Naive B cell (primary cell): ENCODE measurements at places on chromosomes 5 and 9.

DNA sequence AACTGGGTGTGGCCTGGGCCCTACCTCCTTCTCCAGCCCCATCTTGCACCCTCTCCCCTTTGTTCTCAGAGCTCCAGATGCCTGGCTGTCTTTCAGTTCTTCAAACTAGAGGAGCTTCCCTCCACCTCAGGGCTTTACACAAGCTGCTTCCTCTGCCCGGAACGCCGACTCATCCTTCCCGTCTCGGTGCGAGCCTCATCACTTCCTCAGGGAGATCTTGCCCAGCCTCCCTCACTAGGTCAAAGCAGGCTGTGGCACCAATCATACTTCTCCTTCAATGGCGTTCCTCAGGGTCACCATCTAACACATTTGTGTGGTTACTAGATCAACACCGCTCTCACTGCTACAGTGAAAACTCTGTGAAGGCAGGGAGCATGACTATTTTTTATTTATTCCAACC lies 56.2 kb upstream of the ZSWIM6 start:
- DNase-seq = peak; percentile 24
- H3K27ac ChIP-seq = peak overlapping the region; percentile 12
- peaks cover 32% of the 10 kb centered on the region for H3K4me1 ChIP-seq

DNA sequence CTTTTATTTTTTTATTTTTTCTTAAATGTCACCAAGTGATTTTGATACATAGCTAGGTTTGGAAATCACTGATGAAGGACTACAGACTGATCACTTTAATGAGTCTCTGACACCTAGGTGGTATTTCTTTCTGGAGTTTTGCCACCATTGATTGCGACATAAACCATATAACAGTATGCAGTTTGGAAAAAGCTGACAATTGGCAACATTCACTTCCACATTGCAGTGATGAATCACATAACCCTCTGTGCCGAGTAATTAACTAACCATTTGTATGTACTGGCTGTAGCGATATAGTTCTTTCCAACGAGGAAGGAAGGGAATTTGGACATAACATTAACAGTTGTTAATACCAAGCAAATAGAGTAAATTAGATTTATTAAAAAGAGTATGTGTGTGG lies 222.9 kb upstream of the EFNA5 start:
- H3K27ac ChIP-seq = no peak overlapping the region
- no peak for DNase-seq
- no peaks in the 10 kb centered on the region for H3K4me1 ChIP-seq
- H3K4me3 ChIP-seq = no peak overlapping the region
- H3K27me3 ChIP-seq = no peaks in the 10 kb centered on the region

DNA sequence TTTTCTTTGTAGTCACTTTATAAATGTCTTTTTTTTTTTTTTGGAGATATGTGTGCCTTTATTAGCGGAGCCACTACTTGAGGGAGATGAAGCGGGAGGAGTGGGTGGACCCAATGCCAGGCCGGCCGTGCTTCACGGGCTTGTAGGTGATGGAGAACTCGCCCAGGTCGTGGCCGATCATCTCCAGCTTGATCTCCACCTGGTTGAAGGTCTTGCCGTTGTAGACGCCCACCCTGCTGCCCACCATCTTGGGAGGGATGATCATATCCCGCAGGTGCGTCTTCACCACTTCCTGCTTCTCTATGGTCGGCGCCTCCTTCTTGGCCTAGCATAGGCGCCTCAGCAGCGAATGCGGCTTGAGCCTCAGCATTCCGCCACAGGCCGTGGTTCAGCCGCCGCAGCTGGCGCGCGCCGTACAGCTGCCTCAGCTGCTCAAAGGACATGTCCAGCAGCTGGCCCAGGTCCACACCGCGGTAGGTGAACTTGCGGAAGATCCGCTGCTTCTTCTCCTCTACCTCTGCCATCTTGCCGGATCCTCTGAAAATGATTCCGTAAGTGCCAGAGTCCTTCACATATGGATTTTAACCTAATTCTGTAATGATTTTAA lies 1095.6 kb downstream of the MAT2B start:
- no peaks in the 10 kb centered on the region for H3K4me1 ChIP-seq
- H3K27ac ChIP-seq = no peak overlapping the region
- H3K4me3 ChIP-seq = no peak overlapping the region

GRCh38 chr5:68077349-68077894 lies 138.1 kb upstream of the PIK3R1 start:
- H3K27me3 ChIP-seq = no peaks in the 10 kb centered on the region
- H3K4me3 ChIP-seq = no peak overlapping the region
- no peak overlapping the region for H3K27ac ChIP-seq
- H3K36me3 ChIP-seq = no peaks in the 10 kb centered on the region
- no peaks in the 10 kb centered on the region for H3K4me1 ChIP-seq

- no peaks in the 10 kb centered on the region for H3K4me1 ChIP-seq
- H3K36me3 ChIP-seq = no peaks in the 10 kb centered on the region
- DNase-seq = no peak
- peaks cover 5% of the 10 kb centered on the region for H3K27me3 ChIP-seq
Measured at GRCh38 chr9:99745085-99745484, 76.6 kb upstream of the NR4A3 start.

GRCh38 chr5:152072091-152072490 lies 147.4 kb upstream of the GLRA1 start:
- no peak for DNase-seq
- peaks cover 7% of the 10 kb centered on the region for H3K36me3 ChIP-seq
- H3K4me1 ChIP-seq = no peaks in the 10 kb centered on the region
- peaks cover 18% of the 10 kb centered on the region for H3K27me3 ChIP-seq
- no peak overlapping the region for H3K27ac ChIP-seq
- H3K4me3 ChIP-seq = no peak overlapping the region

GRCh38 chr5:80184235-80185023 lies 71.4 kb downstream of the SERINC5 start:
- no peak overlapping the region for H3K4me3 ChIP-seq
- peaks cover 78% of the 10 kb centered on the region for H3K4me1 ChIP-seq
- H3K27ac ChIP-seq = peak overlapping the region; percentile 96
- peaks cover 12% of the 10 kb centered on the region for H3K36me3 ChIP-seq

DNA sequence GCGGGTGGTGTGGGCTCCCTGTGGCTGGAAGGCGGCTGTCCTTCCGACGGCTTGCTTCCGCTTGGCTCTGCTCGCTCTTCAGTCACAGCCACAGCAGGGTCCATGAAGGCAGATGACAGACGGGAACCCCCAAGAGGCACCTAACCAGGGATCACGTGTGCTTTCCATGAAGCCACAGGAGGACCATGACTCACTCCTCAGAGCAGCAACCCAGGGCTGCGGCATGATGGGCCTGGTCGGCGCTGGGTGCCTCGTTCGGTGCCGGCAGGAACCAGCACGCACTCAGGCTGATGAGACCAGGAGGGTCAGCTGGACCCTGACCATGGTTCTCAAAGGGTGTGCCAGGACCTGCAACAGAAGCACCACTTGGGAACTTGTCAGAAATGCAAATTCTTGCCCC lies 32.8 kb upstream of the MED10 start:
- no peak overlapping the region for H3K27ac ChIP-seq
- H3K27me3 ChIP-seq = peaks cover 9% of the 10 kb centered on the region
- no peak overlapping the region for H3K4me3 ChIP-seq
- no peaks in the 10 kb centered on the region for H3K36me3 ChIP-seq

DNA sequence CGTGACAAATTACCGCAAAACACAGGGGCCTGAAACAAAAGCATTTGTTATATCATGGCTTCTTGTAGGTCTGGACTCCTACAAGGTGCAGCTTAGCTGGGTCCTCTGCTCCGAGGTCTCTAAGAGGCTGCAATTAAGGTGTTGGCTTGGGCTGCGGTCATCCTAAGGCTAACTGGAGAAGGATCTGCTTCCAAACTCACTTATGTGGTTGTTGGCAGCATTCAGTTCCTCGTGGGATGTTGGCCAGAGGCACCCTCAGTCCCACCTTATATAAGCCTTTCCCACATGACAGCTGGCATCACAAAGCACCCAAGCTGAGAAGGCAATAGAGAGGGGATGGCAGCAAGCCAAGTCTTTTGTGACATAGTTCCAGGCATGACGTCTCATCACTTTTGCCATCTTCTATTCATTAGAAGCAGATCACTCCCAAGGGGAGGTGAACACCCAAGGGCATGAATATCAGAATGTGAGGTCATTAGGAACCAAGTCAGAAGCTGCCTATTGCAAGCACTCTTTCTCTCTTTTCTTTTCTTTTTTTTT lies 47.9 kb upstream of the ZBTB43 start:
- no peak for DNase-seq
- H3K4me1 ChIP-seq = no peaks in the 10 kb centered on the region
- H3K27ac ChIP-seq = no peak overlapping the region
- no peak overlapping the region for H3K4me3 ChIP-seq
- H3K36me3 ChIP-seq = no peaks in the 10 kb centered on the region

DNA sequence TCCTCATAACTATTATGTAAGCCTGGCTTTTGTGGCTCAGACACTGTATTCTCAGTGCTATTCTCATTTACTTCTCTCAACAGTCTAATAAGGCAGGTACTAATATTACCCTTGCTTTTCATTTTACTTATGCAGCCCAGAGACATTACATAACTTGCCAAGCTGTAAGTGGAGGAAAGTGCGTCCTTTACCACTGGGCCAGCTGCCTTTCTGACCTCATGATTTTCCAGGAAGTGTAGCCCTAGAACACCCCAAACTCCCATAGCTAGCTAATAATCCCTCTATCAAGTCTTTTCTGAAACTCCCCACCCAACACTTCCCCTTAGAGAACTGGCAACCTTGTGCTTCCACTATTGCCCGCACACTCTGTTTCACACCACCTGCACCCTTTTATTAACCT lies 192.9 kb upstream of the HMHB1 start:
- DNase-seq = no peak
- H3K27ac ChIP-seq = no peak overlapping the region
- H3K27me3 ChIP-seq = no peaks in the 10 kb centered on the region
- H3K36me3 ChIP-seq = no peaks in the 10 kb centered on the region
- H3K4me3 ChIP-seq = no peak overlapping the region

- H3K4me1 ChIP-seq = no peaks in the 10 kb centered on the region
- no peak for DNase-seq
- H3K27ac ChIP-seq = no peak overlapping the region
- H3K36me3 ChIP-seq = no peaks in the 10 kb centered on the region
- H3K4me3 ChIP-seq = no peak overlapping the region
- H3K27me3 ChIP-seq = peaks cover 4% of the 10 kb centered on the region
Measured at GRCh38 chr5:163585206-163585605, 79.8 kb downstream of the MAT2B start.

DNA sequence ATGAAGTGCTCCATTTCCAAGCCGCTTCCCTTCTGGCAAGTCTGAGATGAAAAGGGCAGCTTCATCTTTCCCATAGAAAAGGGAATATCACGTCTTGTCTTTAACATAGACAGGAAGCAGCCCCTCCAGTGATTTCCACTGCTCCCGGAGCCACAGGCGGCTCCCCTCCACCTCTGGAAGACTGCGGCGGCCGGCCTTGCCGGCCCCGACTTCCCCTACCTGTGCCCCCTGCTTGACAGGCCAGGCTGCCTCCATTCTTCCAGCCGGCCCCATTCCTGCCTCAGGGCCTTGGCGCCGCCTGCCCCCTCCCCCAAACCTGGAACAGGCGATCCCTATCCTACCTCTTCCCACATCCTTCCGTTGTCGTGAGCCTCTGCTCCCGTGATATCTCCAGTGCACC lies 141.8 kb downstream of the ZNF354C start:
- no peaks in the 10 kb centered on the region for H3K4me1 ChIP-seq
- no peak for DNase-seq
- H3K36me3 ChIP-seq = no peaks in the 10 kb centered on the region
- H3K27ac ChIP-seq = no peak overlapping the region
- peaks cover 5% of the 10 kb centered on the region for H3K27me3 ChIP-seq

DNA sequence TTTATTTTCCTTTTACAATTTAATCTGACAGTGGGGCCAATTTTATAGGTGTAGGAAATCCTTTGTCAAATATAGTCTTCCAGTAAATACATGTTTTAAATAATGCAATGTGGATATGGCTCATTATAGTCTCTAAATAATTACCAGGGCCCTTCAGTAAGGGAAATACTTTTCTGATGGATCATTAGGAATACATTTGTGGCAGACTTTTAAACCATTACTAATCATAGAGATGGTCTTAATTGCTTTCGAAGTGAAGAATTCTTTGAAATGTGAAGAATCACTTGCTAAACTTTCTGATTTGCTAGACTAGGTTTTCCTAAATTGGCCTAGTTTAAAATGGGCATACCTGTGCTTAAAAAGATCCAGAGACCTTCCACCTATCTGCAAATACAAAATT lies 105.6 kb upstream of the ELL2 start:
- no peaks in the 10 kb centered on the region for H3K36me3 ChIP-seq
- H3K27me3 ChIP-seq = no peaks in the 10 kb centered on the region
- H3K4me1 ChIP-seq = no peaks in the 10 kb centered on the region
- H3K4me3 ChIP-seq = no peak overlapping the region
